ENCODE measurements at places on chromosomes 12 and 14.

- DNase-seq: no peak
These were observed 948.8 kb downstream of the TRHDE start for GRCh38 chr12:73220951-73221350.

DNA sequence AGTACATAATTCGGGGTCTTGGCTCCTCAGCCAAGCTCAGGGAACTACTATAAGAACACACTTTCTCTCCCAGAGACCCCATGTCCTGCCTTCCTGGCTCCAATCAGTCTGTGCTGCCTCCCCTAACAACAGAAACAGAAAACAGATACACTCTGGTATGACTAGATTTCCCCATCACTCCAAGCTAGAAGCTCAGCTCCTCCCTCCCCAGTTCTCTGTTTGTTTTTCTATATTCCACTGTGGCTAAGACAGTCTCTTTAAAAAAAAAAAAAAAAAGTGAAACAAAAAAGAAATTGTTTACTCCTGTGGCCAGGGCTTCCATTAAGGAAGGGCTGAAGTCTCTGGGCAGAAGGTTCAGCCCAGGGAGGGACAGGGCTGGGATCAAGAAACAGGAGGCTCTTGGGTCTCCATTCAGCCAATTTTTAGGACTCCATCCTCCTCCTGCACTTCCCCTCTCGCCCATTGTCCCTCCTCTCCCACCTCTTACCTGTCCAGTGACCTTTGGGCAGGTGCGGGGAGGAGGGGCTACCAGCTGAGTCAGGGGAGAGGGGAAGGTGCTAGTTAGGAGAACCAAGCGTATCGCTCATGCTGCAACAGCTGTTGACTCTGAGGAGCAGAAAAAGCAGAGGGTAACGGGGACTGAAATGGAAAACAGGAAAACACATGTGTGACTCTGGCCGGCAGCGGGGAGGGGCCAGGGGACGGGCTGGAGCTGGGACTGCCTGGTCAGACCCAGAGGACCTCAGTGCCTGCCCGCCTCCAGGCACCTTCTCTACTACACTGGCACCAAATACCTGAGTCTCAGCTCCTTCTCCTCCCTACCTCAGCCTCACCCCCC lies 4.1 kb upstream of the SLC7A7 start:
- DNase-seq: no peak

- no peak for DNase-seq
These were observed 1.1 kb upstream of the SUSD6 start for GRCh38 chr14:69610020-69610873.

DNA sequence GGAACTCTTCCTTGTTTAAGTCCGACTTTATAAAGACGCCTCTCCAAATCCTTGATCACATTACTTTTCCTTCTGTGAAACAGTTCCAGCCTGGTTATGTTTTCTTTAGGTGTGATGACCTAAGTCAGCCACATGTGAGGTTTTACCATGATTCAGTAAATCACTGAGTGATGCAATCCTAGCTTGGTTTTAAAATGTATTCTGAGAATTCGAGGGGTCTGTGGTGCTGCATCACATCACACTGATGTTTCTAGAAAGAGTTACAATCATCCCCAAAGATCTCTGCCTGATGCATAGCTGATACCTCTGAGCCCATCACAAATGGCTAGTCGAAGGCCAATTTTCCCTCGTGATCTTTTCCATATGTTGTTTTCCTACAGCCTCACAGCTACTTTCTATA lies 152.7 kb downstream of the ANO2 start:
- no peak for DNase-seq

DNA sequence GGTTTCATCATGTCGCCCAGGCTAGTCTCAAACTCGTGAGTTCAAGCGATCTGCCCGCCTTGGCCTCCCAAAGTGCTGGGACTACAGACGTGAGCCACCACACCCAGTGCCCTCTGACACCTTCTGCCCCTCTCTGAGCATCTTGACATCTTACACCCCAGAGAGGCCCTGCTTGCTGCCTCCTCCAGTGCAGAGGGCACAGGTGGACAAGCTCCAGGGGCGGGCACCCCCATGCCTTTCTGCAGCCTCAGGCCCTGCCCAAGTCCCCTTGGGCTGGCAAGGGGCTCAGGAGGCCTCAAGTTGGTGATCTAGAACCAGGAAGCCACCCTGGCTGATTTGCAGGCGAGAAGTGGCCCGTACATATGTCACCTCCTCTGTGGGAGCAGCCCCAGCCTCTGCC lies 11.2 kb upstream of the SH2B3 start:
- DNase-seq: no peak

- DNase-seq: no peak
These were observed 198.7 kb downstream of the DACT1 start for GRCh38 chr14:58836303-58836974.

DNA sequence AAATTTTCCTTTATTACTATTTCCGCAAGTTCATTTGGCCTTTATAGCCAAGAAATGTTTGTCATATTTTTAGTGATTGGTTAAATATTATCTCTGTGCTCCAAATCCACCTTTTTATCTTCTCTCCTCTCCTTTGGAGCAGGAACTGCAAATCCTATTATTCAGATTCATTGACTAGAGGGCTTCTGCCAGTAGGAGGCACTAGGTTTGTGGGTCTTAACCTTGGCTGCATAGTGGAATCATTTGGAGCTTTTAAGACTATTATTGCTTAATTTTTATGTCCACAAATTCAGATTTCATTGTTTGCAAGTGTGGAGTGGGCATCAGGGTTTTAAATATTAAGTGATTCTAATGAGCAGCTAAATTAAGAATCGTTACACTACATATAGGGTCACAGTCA lies 75.3 kb upstream of the SYT10 start:
- no peak for DNase-seq

- DNase-seq: no peak
These were observed 11.0 kb upstream of the AEBP2 start for GRCh38 chr12:19428246-19428645.
